CD4-positive, alpha-beta T cell treated with Interleukin-4 for 1 hour (primary cell): ENCODE measurements at places on chromosomes 5 and 9.

GRCh38 chr5:169778622-169779596 lies 141.8 kb downstream of the DOCK2 start:
- DNase-seq: no peak

GRCh38 chr9:6630502-6631206 lies 14.9 kb downstream of the GLDC start:
- DNase-seq: no peak

DNA sequence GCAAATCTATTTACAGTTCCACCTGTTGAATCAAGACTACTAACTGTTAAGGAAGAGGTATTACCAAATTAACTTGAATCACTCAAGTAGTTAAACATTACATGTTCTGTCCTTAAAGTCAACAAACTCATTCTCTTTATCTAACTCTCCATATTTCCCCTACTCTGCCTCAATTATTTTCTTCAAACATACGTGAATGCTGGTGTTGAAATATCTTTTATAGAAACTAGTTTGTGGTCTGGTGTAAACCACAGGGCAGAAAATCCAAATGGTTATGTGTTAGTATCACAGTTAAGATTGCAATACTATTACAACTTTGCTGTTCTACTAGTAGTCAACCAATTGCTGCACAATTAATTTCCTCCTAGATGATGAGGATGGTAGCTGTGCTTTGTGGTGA lies 603.5 kb downstream of the KCTD16 start:
- no peak for DNase-seq

GRCh38 chr9:96449523-96449844 lies 485 bp upstream of the HABP4 start:
- no peak for DNase-seq

- no peak for DNase-seq
Measured at GRCh38 chr5:179061025-179061424, 852 bp downstream of the ZNF354C start.
